ENCODE measurements at places on chromosomes 5 and 9.
A peak's percentile ranks its signal among the peaks of the same experiment; 100 is the strongest.

- no peak for DNase-seq
Measured at GRCh38 chr9:136688274-136689107, 1.2 kb upstream of the AGPAT2 start.

GRCh38 chr5:180593446-180594206 lies 2.3 kb upstream of the SCGB3A1 start:
- no peak for DNase-seq

GRCh38 chr9:98342098-98342819 lies 86.8 kb upstream of the TBC1D2 start:
- no peak for DNase-seq

DNA sequence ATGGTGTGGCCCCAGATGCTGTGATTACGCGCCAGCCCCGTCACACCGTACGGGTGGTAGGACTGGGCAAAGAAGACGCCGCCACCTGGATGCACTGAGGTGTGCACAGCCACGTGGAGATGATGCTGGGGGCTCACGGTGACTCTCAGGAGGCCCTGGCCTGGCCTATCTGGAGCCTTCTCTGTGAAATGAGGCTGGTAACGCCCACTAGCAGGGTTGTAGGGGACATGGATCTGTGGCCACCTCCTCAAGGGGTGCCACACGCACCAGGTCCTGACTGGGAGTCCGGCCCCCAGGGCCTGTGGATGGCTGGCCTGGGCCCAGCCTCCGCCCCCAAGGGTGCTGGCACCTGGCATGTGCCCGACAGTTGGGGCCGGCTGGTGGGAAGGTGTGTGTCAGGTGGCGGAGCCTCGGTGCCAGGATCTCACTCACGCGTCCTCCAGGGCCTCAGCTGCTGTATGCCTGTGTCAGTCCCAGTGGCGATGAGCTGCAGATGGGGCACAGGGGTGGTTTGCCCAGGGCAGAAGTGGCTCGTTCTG lies 32.4 kb downstream of the NEK6 start:
- no peak for DNase-seq

- no peak for DNase-seq
Measured at GRCh38 chr5:40480392-40480791, 199.3 kb upstream of the PTGER4 start.

DNA sequence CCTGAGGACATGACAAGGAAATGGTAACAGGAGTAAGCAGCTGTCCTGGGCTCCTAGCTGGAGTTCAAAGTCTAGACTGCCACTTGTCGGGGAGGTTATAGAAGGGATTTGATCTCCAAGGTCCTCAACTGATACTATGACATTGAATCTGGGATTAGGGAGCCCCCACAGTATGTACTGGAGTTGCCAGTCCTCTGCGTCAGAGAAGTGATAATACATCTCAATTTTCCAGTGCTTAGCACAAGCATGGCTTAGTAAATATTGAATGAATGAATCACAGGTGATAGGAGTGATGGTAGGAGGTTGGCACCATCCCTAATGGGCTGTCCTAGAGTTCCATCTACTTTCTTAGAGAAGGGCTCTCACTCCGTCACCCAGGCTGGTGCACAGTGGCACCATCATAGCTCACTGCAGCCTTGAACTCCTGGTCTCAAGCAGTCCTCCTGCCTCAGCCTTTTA lies 6.2 kb upstream of the TPM2 start:
- DNase-seq: no peak

DNA sequence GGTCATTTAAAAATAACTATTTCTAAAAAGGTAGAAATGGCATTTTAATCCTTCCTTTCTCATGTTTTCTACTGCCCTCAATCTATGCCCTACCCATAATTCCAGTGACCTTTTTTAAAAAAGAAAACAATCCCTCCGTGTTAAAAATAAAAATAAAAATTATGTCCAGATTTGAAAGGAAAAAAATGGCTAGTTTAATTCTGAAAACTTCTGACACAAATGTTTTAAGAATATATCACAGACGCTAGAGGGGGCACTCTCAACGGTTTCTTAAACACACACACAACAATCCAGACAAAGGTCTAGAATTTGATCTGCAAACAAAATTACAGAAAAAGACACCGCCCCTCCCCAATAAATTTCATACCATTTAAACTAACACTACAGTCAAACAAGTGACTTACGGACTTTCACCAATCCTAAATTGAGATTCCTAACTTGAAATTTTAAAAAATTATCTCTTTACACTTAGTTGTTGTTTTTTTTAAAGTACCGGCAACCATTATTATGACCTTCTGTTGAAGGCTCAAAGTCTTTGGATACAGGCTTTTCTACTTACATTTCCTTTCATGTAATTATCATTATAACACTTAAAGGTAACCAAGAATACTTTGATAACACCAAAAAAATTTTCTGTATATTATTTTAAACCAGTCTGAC lies 38.2 kb downstream of the CLINT1 start:
- peak; percentile 35 for DNase-seq

GRCh38 chr9:14692470-14693250 lies 572 bp downstream of the ZDHHC21 start:
- DNase-seq: no peak

- no peak for DNase-seq
Measured at GRCh38 chr5:135569755-135570452, 8.9 kb downstream of the CXCL14 start.

DNA sequence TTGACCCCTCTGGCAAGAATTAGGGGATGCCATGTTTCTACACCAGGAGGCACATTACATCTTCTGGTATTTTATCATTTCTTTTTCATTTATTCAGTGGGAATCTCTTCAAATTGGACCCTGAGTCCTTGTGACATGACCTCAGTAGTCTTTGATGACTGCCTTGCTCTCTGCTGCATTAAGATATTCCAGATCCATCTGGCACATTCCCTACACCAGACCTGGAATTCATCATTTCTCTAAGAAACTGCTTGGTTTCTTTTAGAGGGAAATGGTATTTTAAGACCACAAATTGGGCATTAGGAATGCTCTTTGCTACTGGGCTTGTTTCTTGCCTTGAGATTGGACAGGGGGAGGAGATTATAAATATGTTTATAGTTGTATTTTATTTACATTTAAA lies 61.0 kb downstream of the GALNT10 start:
- no peak for DNase-seq

DNA sequence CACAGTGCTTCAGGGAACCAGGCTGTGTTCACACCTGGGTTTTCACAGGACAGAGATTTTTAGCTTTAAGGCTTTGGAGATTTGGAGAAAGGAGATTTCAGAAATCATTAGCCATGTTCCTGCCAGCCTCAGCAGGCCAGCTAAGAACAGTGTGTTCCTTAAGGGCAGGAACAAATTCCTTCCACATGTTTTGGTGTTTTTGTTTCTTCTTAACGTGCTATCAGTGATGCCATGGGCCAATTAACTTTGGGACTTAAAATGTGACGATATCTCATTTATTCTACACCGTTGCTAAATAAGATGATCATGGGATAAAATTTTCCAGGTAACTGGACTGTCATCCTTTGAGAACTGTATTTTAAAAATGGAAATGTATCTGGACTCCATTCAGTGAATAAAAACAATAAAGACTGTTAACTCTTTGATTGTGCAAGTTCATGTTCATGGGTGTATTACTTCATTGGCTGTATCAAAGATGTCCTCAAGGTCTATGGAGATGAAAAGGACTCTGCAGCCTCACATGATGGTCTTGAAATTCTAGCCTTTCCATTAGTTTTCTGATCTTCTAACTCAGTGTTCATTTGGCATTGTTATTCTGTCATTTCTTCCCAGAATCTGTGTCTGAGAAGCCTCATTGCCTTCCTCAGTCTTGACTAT lies 72.3 kb downstream of the ZNF366 start:
- DNase-seq: no peak

GRCh38 chr5:154947778-154948177 lies 6.9 kb downstream of the MRPL22 start:
- DNase-seq: no peak

- DNase-seq: no peak
Measured at GRCh38 chr9:80134487-80134886, 562.7 kb downstream of the TLE4 start.

- no peak for DNase-seq
Measured at GRCh38 chr9:93222890-93223259, 38.9 kb downstream of the WNK2 start.

- no peak for DNase-seq
Measured at GRCh38 chr9:109557481-109557880, 59.4 kb upstream of the PTPN3 start.

DNA sequence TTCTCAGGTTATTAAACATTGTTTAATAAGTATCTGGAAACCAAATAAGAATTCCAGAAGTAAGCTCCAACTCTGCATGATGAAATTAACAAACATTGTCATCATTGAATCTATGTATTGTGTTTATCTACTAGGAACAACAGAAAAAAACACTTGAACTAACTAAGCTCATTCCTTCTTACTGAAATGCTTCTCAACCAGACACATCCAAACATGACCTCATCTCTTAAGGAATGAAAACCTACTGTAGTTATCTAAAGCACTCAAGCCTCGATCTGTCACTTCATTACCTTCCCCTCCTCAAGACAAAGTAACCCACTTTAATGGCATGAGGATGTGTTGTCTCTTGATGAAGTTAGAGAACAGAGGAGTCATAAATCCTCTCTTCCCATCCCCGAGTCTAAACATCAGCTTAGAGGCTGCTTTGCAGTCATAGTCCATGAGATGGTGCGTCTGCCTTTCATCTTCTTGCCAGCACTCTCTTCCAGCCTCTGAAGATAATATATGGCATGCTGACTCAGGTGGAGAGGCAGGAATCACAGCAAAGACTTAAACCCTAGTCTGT lies 86.5 kb downstream of the CEMIP2 start:
- DNase-seq: no peak

GRCh38 chr5:113214606-113215323 lies 220.0 kb downstream of the TSSK1B start:
- no peak for DNase-seq

DNA sequence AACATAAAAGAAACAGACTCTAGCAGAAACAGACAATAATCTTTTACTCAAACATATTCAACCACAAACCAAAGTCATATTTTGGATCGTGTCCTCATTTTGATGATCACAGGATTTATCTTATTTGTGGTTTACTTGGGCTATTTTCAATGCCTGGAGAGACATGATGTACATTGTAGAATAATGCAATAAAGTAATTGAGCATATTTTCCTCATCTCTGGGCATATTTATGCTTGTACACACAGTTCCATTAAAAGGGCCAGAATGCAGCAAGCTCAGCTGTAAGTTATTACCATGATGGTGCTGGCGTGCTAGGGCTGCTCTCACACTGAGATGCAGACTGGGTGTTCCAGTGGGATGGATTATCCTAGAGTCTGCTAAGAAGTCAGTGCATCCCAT lies 456.7 kb downstream of the TLE4 start:
- DNase-seq: no peak

DNA sequence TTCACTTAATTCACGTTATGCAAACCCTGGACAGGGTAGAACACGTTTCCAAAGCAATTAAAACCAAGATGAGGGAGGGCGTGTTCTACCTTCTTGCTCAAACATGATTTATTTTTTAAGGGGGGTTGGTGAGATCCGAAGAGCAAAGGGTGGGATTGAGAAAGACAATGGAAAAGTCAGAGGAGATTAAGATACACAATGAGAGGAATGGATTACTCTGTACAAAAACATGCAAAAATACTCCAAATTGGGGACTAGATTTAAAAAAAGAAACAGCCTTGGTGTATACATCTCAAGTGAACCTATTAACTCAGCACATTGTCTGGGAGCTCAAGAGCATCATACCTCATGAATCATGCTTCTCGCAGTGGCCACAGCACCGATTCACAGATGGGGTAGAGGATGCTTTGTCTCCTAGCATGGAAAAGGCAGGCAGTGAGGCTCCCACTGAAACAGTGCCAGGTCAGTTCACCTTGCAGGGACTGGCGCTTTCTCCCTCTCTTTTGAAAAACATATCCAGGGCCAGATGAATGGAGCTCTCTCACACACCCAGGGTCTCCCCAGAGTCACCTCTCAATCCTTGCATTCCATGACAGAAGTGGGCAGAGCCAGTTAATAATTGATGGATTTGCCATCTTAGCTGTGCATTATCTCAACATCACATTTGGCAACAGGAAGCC lies 459.7 kb downstream of the BNC2 start:
- no peak for DNase-seq

DNA sequence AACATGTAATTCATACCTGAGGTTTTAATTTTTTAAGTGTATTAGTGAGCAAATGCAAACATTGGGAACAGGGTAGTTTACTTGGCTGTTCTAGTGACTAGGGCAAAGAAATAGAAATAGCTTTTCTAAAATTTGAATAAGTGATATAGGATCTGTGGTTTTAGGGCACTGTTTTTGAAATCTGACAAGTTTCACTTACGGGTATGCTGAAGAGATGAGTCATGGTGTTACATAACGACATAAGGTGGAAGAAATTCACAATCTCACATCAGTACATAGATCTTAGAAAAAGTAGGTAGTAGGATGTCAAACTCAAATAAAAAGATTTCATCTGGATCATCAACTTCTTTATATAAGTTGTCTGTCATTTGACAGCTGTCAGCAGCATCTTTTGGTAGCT lies 772.3 kb downstream of the MAT2B start:
- DNase-seq: no peak

- DNase-seq: no peak
Measured at GRCh38 chr5:139105621-139106071, 92.5 kb downstream of the SIL1 start.

DNA sequence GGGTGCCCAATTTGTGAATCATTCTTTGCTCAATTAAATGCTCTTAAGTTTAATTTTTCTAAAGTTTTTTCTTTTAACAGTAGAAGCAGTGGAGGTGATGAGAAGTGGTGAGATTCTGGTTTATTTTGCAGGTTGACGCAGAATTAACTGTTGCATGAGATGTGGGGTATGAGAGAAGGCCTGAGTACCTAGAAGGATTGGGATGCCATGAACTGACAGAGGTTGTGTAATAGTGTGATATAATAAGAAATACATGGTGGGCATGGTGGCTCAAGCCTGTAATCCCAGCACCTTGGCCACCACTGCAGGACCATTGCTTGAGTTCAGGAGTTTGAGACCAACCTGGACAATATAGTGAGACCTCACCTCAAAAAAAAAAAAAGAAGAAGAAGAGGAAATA lies 8.4 kb upstream of the SH3TC2 start:
- DNase-seq: no peak

DNA sequence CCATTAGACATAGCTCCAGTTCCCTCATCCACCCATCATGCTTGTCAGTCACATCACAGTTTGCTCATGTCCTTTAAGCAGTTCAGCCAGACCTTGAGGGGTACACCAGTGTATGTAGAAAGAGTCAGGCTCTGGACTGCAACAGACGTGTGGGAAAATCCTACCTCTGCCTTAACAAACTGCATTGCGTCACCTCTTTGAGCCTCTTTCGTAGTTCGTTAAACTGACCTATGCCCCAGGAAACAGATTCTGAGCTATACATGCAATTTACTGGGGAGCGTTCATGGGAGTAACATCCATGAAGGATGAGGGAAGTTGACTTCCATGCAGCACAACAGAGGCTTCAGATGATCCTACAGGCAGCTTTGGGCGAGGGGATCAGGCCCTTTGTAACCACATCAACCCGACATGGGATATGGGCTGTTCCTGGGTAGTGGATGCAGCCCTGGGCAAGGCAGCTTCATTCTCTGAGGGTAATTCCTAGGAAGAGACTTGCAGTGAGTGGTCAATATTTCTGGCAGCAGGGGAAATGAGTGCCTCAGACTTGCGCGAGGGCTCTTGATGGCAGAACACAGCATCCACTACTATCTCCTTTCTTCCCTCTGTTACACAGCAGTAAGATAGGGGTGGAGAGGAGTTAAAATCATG lies 4.3 kb downstream of the SPINK4 start:
- DNase-seq: no peak

Data from stimulated activated naive CD4-positive, alpha-beta T cell (primary cell).